Fibroblast of lung (primary cell): ENCODE measurements at places on chromosomes 7 and 10.
A peak's percentile ranks its signal among the peaks of the same experiment; 100 is the strongest.

- DNase-seq: no peak
- H3K4me3 ChIP-seq: no peak overlapping the region
- no peak overlapping the region for H3K27ac ChIP-seq
- H3K27me3 ChIP-seq: no peaks in the 10 kb centered on the region
Observed at GRCh38 chr10:93962973-93963372, 30.8 kb upstream of the PLCE1 start.

- no peaks in the 10 kb centered on the region for H3K36me3 ChIP-seq
- no peak overlapping the region for H3K27ac ChIP-seq
- H3K4me3 ChIP-seq: no peak overlapping the region
- no peaks in the 10 kb centered on the region for H3K4me1 ChIP-seq
- no peaks in the 10 kb centered on the region for H3K27me3 ChIP-seq
- DNase-seq: no peak
Observed at GRCh38 chr7:123096976-123097375, 101.5 kb upstream of the TAS2R16 start.

- H3K27me3 ChIP-seq: no peaks in the 10 kb centered on the region
- no peaks in the 10 kb centered on the region for H3K36me3 ChIP-seq
- no peak overlapping the region for H3K27ac ChIP-seq
- DNase-seq: no peak
Observed at GRCh38 chr7:38535073-38535472, 96.1 kb downstream of the AMPH start.

GRCh38 chr7:95335093-95335492 lies 10.8 kb upstream of the PON1 start:
- H3K27me3 ChIP-seq: no peaks in the 10 kb centered on the region
- H3K36me3 ChIP-seq: no peaks in the 10 kb centered on the region
- H3K4me1 ChIP-seq: peaks cover 8% of the 10 kb centered on the region
- H3K27ac ChIP-seq: no peak overlapping the region
- peak; percentile 57 for DNase-seq

- H3K27me3 ChIP-seq: no peaks in the 10 kb centered on the region
- no peak overlapping the region for H3K4me3 ChIP-seq
- no peaks in the 10 kb centered on the region for H3K36me3 ChIP-seq
- no peak overlapping the region for H3K27ac ChIP-seq
Observed at GRCh38 chr10:9449530-9449929, 1395.0 kb downstream of the GATA3 start.

DNA sequence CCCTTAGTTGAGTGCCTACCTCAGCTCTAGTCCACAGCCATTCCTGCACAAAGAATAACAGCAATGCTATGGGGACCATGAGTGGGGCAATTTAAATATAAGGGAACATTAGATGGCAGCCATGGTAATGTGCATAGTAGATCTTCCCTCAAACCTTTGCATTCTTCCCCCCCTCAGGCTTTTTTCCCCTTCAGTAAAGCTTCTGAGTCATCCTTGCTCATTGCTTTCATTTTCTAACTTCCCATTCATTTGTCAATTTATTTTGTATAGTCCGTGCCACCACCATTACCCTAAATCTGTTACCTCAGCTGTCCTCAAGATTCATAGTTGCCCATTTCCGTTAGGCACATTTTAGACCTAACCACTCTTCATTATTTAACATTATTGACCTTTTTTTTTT lies 10.7 kb downstream of the HECTD2 start:
- H3K36me3 ChIP-seq: no peaks in the 10 kb centered on the region
- H3K27me3 ChIP-seq: no peaks in the 10 kb centered on the region
- H3K4me3 ChIP-seq: no peak overlapping the region
- H3K27ac ChIP-seq: no peak overlapping the region

- no peaks in the 10 kb centered on the region for H3K36me3 ChIP-seq
- no peak overlapping the region for H3K4me3 ChIP-seq
- DNase-seq: no peak
- no peak overlapping the region for H3K27ac ChIP-seq
Observed at GRCh38 chr7:33886149-33886623, 19.2 kb upstream of the BMPER start.

DNA sequence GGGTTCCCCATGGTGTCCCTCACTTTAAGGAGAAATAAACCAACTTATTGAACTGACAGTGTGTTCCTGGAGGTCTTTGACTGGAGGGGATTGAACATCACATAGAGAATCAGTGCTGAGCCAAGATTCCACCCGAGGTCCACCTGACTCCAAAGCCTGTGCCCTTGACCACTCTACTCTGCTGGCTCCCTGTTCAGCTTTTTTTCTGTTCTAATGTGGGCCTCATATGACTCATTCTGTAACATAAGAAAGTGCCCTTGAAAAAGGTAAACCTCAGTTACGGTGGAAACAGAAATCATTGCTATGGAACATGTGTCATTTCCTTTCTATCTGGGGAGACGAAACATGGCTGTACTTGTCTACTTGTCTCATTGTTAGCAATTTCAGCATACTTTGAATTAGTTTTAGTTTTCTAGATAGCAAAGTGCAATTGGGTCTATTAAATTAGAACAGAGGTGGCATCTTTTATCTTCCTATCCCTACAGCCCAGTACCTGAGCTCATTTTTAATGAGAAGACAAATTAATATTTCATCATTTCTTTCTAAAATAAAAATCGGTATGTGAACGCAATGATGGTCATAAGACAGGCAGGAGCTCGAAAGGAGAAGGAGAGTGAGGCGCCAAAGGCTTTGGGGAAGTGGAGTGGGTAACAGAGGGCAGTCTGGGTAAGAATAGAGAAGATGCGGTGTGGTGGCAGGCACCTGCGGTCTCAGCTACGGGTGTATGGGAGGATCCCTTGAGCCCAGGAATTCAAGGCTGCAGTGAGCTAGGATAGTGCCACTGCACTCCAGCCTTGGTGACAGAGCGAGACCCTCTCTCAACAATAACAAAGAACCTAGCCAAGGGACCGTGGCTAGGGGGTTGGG lies 1.5 kb downstream of the GSDME start:
- no peak overlapping the region for H3K27ac ChIP-seq
- H3K4me3 ChIP-seq: peak overlapping the region; percentile 73
- H3K27me3 ChIP-seq: no peaks in the 10 kb centered on the region
- no peaks in the 10 kb centered on the region for H3K36me3 ChIP-seq

DNA sequence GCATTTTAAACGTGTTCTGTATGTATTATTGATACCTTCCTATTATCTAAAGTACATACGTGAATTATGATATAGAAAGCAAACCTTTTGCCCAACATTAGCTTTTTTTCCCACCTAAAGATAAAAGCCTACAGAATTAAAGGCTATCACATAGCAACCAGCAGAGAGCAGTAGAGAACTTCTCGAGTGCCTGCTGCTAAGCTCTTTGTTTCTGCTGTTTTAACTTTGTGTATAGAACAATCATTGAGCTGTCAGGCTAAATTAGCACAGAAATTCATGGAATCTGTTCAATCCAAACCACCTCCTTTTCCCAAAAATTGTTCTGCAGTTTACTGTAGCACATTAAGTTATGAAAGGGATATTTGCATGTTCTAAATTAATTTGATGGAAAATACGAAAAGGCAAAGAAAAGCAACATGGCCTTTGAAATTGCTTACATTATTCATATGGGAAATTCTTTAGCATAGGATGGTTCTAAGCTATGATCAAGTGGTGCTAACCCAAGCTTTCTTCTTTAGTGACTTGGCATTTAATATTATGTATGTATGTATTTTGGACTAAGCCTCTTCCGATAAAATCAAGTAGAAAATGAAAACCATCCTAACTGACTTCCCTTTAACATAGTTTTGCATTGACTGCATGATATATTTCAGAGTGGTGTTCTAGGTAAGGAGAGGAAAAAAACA lies 1288.5 kb downstream of the GATA3 start:
- H3K4me1 ChIP-seq: no peaks in the 10 kb centered on the region
- no peaks in the 10 kb centered on the region for H3K36me3 ChIP-seq
- H3K4me3 ChIP-seq: no peak overlapping the region

DNA sequence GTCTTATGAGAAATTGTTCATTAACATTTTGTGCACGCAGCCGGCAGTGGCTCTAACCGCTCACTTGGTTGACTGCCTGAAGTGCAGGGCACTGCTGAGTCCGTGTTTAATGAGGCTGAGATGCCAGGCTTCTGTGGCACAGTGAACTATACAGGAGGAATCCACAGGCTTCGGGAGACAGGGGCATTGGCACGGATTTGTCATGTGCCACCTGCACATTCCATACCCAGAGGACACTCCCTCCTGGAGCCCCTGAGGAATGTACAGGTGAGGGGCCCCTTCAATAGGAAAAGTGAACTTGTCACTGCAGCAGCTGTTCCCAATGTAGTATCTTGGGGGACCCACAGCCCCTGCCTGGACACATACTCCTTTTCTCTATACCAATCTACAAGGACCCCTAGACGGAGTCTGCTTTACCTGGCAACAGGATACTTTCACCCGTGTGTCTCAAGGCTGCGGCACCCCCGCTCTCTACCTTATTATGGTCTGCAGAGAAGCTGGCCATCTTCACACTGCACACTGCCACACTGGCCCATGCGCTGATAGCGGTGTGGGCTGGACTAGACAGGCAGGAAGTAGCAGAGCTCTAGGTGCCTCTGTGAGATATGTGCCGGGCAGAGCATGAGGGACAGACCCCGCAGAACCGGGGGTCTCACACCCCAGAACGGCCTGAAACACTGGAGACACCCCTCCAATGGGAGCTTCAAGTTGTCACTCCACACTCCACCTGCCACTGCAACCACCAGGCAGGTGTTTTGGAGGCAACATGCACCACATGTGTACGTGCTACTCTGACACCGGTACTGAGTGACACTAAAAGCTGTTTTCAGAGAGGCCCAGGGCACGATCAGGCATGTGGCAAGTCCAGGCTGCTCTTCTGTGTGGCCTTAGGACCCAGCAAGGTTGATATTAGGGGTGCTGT lies 71.4 kb upstream of the RHEB start:
- no peak for DNase-seq
- H3K4me1 ChIP-seq: peaks cover 8% of the 10 kb centered on the region
- no peak overlapping the region for H3K4me3 ChIP-seq
- peaks cover 3% of the 10 kb centered on the region for H3K36me3 ChIP-seq
- H3K27ac ChIP-seq: no peak overlapping the region

DNA sequence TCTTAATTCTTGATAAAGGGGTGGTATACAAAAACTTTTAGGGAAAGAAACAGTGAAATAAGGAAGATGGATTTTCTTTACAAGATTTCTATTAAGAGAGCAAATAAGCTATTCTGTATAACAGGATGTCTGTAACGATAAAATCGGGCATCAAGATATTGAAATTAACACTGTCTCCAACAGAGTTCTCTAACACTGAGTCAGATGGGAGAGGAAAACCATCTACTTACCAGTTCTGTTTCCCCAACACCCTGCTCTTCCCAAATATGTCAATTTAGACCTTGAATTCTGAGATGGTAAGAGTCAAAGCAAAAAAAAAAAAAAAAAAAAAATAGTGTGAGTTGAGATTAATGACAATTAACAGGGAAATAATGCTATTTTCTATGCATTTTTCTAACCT lies 23.0 kb downstream of the SMURF1 start:
- no peak for DNase-seq
- H3K4me3 ChIP-seq: no peak overlapping the region

- no peak overlapping the region for H3K4me3 ChIP-seq
- DNase-seq: no peak
- peaks cover 9% of the 10 kb centered on the region for H3K36me3 ChIP-seq
Observed at GRCh38 chr10:94344522-94345122, 18.1 kb downstream of the NOC3L start.

DNA sequence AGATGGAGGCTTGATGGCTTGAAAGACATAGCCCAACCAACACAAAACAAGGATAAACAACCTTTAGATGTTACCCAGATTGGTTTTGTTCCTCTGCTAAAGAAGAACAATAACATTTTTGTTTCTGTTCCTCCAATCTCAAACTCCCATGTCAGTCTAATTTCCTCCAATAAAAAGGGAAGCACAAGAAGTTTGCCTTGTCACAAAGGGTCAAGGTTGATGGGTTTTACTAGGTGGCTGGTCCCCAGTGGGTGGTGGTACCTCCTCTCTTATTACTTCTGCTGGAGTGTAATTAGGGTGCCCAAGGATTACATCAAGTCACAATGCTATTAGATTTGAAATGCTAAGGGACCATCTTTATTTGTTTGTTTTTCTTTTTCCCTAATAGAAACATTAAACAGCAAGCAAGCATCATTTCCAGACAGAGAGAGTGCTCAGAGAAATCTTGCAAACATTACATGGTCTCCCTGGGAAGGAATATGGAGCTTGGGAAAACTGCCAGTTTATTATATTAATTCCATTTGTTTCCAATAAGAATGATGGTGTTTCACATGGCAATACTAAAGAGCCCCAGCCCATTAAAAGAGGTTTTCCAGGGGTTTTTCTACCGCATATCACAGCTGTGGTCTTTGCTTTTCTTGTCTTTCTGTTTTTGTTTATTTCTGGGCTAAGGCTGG lies 78.3 kb upstream of the AOAH start:
- no peak overlapping the region for H3K4me3 ChIP-seq
- H3K27me3 ChIP-seq: no peaks in the 10 kb centered on the region
- no peaks in the 10 kb centered on the region for H3K36me3 ChIP-seq

GRCh38 chr10:1938317-1938716 lies 201.0 kb upstream of the ADARB2 start:
- H3K27me3 ChIP-seq: no peaks in the 10 kb centered on the region
- no peak overlapping the region for H3K4me3 ChIP-seq
- H3K27ac ChIP-seq: no peak overlapping the region
- no peak for DNase-seq

DNA sequence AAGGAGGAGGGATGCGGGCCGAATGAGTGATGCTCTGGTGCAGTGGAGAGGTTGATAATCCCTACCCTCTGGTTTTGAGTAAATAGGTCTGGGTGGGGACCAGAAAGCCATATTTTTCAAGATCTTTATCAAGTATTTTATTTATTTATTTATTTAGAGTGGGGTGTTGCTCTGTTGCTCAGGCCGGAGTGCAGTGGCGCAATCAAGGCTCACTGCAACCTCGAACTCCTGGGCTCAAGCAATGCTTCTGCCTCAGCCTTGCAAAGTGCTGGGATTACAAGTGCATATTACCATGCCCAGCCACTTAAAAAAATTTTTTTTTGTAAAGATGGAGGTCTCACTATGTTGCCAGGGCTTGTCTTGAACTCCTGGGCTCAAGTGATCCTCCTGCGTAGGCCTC lies 21.6 kb downstream of the SVIL start:
- no peak for DNase-seq
- H3K4me1 ChIP-seq: no peaks in the 10 kb centered on the region
- no peaks in the 10 kb centered on the region for H3K27me3 ChIP-seq
- no peak overlapping the region for H3K4me3 ChIP-seq

- no peaks in the 10 kb centered on the region for H3K36me3 ChIP-seq
- no peak overlapping the region for H3K27ac ChIP-seq
- no peak for DNase-seq
- peaks cover 15% of the 10 kb centered on the region for H3K4me1 ChIP-seq
- no peak overlapping the region for H3K4me3 ChIP-seq
Observed at GRCh38 chr7:28406192-28406591, 6.1 kb upstream of the CREB5 start.

GRCh38 chr7:102215256-102215655 lies 71.4 kb upstream of the SH2B2 start:
- no peak overlapping the region for H3K27ac ChIP-seq
- no peaks in the 10 kb centered on the region for H3K36me3 ChIP-seq
- H3K4me1 ChIP-seq: no peaks in the 10 kb centered on the region
- H3K4me3 ChIP-seq: no peak overlapping the region
- no peak for DNase-seq
